ENCODE measurements at places on chromosomes 1 and 21. TPM values are rescaled to one million over a fixed set of nuclear protein-coding genes. Genes with fewer than 3 reads are reported as not detected.

BLACAT1 gene
- 0.89 TPM for total RNA-seq

TAL1 gene
- total RNA-seq = 0.27 TPM

GRCh38 chr1:181396171-181396670 is 87.1 kb upstream of the CACNA1E start:
- DNase-seq = no peak

GNB1 gene
- 79.8 TPM for total RNA-seq

APOBEC4 gene
- total RNA-seq = not detected

DNA sequence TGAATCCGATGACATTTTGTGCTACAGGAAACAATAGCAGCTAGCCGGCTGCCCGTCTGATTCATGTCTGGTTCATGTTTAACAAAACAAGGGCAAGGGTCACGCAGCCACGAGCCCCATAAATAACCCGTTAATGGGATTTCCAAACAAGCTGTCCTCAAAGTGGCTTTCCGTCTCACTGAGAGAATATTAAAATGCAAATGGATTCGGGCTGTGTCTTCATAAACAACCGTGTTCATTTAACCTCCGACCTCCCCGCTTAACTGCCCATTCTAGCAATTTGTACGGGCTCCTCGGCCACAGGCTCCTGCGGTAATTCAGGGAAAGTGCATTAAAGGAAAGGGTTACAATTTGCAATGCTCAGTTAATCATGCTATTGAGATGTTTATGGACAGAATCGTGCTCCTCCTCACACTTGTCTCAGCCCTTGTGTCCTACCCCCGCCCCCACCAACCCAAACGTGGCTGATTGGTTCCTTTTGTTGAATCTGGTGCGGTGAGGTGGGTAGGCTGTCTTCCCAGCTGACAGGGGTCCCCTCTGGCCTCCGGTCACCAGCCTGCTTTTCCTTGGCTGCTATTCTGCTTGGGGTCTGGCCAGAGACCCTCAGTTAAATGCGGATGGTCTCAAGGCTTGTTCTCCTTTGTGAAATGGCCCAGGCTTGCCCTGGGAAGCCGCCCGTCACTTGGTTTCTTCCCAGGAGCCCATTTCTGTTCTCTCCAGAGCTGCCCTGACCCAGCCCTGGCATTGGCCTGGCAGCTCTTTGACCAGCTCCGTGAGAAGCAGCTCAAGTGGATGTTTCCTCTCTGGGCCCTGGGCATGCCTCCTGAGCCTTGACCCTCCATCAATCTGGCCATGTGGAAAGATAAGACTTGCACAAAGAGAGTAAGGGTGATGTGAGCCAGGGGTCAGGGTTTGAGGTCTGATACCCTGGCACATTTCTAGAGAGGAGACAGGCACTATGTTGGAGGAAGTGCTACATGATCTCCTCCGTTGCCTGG is 200.7 kb upstream of the POU3F1 start:
- no peak for DNase-seq

- DNase-seq = no peak
These were observed 18.3 kb upstream of the TLR5 start for GRCh38 chr1:223161321-223161720.

DNA sequence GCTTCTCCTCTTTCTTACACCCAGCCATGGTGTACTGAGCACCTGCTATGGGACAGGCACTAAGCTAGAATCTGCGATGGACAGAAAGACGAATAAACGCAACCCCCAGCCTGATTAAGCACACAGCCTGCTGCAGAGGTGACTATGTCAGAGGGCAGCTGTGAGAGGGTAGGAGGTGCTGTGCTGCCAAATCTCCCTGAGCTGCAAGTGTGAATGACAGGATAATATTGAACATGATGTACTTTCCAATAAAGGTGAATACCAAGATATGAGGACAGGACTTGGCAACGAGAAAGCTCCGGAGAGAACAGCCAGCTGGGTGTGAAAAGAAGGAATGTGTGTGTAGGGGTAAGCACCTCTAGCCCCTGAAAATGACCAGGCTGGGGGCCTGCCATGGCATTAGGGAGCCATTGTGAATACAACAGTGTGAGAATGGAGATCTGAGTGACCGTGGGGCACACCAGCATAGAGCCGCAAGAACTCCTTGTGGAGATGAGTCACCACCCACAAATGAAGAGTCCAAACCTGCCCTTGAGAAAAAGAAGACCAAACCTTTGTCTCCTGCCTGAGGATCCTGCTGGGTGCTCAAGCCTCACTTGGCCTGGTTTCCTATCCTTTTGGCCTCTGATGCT is 83.0 kb upstream of the ATF3 start:
- no peak for DNase-seq

All from H4 (cell line).